ENCODE measurements at places on chromosomes 6 and 20.

DNA sequence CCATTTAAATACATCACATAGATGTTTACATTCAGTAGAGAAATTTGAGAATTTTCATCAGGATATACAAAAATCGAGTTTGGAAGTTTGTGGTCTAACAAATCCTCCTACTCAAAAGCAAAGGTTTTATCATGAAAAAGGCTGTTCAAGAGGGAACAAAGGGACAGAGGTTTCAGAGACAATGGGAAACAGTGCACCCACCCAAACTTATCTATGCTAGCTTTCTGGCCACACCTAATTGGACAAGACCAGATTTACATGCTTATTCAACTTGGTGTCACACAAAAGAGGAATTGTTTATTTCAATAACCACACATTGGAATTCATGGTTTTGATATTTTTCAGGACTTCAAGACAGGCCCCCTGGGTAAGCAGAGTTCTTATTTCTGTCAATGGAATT, 28.4 kb upstream of the RSPO3 start:
- no peak for DNase-seq

- DNase-seq, result no peak
These were observed 123.3 kb downstream of the INSM1 start for GRCh38 chr20:20491110-20491783.

DNA sequence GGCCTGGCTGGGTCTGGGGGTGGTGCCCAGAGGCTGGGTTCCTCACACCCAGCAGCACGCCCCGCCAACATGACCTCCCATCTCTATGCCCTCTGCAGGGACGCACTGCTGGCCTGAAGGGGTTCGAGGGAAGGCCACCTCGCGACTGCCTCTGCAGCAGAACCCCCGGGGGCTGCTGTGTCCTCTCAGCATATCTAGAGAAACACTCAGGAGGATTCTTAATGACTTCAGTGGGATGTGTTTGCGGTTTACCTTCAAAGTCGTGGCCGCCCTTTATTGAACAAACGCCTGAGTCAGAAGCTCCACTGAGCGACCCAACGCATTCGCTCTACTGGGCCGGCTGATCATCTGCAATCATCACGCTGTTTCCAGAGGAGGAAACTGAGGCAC, 54.8 kb upstream of the GATA5 start:
- DNase-seq, result no peak

DNA sequence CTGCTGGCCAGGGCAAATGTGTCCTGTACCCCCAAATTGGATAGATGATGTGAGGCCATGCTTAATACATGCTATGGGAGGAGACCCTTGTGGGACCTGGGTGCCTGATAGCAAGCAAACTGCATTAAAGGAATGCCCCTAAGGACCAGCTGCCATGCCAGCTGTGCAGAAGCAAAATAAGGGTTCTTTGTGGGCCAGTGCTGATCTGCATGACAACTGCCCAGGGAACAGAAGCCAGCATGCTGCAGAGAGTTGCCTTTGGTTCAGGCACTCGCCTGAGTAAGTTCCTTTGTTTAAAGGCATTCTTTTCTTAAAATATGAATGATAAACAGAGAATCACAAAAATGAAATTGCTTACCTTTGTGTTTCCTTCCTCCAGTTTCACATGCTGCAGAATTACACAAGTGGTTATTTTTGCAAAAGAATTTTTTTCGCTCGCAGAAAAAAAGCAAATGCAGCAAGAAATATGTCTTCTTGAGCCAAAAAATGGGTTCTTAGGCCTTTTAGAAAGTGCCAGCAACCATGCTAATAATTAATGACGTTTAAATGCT, 6.9 kb upstream of the SYNDIG1 start:
- DNase-seq, result no peak

DNA sequence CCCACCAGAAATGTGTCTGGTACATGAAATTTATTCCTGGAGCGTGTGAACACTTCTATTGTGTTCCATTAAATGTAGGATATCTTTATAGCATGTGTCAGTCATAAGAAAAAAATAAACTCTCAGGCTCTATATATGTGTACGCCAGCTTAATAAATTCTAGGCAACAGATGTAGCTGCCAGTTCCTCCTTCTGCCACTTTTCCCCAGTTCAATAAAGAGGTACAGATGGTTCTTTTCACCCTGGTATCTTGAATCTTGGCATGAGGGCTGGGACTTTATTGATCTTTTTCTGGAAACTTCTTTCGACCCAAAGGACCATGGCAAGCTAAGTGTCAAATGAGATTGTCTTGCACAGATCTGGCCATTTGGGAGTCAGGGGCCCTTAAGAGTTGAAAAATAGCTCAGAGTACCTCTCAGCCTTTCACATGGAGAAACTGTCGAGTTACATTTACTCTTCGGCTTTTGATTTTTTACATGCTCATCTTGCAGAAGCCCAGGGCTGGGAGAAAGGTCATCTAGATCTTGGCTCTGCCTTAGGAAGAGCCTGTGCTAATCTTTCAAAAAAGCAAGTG, 240.9 kb downstream of the DOK5 start:
- DNase-seq, result no peak

- no peak for DNase-seq
These were observed 83.4 kb downstream of the ADGRB3 start for GRCh38 chr6:68718385-68719073.

All from CMK (cell line).